Left lobe of liver (tissue), 2 donors: ENCODE measurements at places on chromosomes 5 and 9.

DNA sequence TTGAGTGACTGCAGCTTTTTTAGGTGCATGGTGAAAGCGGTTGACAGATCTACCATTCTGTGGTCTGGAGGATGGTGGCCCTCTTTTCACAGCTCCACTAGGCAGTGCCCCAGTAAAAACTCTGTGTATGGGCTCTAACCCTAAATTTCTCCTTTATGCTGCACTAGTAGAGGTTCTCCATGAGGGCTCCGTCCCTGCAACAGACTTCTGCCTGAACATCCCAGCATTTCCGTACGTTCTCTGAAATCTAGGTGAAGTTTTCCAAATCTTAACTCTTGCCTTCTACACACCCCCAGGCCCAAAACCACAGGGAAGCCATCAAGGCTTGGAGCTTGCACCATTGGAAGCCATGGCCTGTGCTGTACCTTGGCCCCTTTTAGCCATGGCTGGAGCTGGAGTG lies 1898.1 kb upstream of the NUDT12 start:
- DNase-seq = no peak

GRCh38 chr5:33611877-33612276 lies 171.1 kb downstream of the TARS1 start:
- DNase-seq = no peak

DNA sequence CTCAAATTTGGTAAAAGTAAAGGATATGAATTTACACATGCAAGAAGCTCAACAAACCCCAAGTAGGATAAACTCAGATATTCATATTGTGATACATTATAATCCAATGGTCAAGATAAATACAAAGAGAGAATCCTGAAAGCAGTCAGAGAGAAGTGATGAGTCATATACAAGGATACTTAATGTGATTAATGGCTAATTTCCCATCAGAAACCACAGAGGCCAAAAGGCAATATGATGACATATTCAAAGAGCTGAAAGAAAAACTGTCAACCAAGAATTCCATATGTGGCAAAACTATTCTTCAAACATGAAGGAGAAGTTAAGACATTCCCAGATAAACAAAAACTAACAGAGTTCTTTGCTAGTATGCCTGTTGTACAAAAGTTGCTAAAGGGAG lies 19.5 kb upstream of the IRF1 start:
- DNase-seq = no peak

GRCh38 chr5:109844695-109845094 lies 155.0 kb downstream of the MAN2A1 start:
- DNase-seq = no peak
